Stimulated activated CD4-positive, alpha-beta T cell treated with anti-CD3 and anti-CD28 coated beads, Interleukin-2, amount 100 ng/mL, for 48 hours (primary cell): ENCODE measurements at places on chromosomes 7 and 10.

DNA sequence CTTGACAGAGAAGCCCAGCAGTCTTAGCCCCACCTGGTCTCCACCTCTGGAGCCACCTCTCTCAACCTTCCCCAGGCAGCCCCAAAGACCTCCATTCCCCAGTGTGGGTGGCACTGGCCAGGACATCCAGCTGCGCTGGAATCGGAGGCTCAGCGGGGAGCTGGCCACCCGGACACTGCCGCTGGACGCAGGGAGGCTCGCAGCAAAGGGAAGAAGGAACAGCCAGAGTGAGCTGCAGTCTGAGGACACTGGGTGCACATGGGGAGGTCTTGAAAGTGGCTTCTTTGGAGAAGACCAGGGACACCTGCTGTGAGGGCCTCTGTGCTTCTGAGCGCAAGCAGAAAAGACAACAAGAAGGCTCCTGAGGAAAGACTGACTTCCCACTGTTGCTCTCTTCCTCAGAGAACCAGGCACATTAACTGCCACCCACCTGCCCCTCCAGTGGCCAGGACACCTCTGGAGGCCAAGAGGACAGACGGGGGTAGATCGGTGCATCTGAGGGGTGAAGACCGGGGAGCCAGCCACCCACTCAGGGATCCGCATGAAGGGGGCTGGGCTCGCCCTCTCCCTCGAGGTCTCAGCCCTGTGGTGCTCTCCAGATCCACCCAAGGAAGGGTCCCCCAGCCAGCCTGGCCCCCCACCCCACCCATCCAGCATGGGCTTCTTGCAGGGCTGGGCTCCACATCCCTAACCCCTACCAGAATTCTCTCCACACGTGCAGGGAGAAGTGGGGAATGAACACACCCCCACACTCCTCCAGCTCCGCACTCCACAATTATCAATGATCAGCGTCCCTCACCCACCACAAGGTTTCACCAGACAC, 1.8 kb downstream of the CAMK2B start:
- DNase-seq, result no peak

- DNase-seq, result no peak
Measured at GRCh38 chr7:135924302-135924701, 52.9 kb downstream of the MTPN start.

DNA sequence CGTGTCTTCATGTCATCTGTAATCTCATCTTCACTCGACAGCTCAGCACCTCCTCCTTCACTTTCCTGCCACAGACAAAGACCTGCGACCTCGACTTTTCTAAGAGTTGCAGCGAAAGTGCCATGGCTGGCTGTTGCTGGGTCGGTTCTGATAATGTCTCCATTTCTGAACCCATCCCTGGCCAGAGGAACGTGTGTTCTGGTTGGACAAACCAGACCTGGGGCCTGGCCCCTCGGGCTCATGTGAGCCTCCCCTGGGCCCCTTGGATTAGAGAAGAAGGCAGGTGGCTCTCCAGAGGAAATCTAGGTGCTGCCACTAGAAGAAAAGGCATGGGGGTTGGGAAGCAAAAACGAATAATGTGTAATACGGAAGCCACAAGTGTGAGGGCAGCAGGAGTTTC, 273.7 kb downstream of the GLRX3 start:
- DNase-seq, result no peak

GRCh38 chr10:79123547-79123963, 54.8 kb downstream of the ZMIZ1 start:
- DNase-seq, result no peak

DNA sequence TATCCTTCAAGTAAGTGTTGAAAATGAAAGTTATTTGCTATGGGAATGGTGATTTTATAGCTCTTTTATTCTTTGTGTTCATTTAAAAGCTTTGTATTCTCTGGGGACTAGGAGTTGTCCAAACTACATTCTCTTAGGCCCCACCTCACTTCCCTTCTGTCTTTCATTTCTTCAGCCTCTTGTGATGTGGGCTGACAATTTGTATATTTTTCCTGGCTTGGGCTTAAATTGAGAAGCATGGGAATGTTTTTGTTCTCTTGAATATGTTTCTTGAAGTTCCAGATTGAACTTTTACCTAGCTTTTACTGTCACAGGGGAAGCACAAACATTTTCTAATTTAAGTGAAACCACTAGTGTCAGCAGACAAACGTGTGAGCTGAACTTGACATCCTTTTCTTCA, 27.9 kb downstream of the BBS9 start:
- DNase-seq, result no peak
